ENCODE measurements at places on chromosomes 12 and 14.

DNA sequence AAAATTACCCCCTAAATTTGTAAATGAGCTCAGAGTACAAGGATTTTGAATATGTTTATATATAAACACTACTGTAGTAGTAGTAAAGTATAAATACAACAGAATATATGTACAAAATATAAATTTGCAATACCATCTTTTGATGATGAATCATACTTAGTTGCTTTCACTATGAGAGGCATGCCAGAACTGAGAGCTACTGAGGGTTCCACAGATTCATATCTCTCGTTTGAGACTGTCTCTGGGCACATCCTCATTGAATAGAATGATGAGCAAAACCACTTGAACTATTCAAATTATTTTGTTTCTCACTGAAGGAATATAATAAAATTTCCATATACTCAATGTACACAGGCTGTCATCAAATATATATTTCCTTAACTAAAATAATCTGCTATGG is 417.6 kb downstream of the NAV3 start:
- DNase-seq, result no peak

DNA sequence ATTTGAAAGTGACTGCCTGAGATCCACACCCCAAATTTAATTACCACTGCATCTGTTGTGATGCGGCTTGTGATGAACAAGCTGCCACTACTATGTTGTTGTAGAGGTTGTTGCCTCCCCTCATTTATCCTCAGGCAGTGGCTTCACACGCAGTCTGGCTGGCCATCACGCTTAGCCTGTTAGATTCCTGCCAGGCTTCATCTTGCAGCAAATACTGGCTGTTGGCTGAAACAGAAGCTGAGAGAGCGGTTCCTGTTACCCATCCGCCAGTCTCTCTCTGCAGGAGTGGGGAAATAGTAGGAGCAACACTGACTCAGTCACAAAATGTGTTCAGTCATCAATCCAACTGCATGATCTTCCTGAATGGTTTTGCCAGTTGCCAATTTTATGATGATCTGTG is 934.4 kb downstream of the FLRT2 start:
- DNase-seq, result no peak

GRCh38 chr14:36647824-36648753 is 13.6 kb upstream of the PAX9 start:
- no peak for DNase-seq

GRCh38 chr14:76784881-76785280 is 23.6 kb downstream of the VASH1 start:
- DNase-seq, result peak; percentile 71

GRCh38 chr14:65927931-65928356 is 515.4 kb downstream of the FUT8 start:
- peak; percentile 95 for DNase-seq

- DNase-seq, result no peak
Observed at GRCh38 chr12:55258303-55258702, 13.9 kb downstream of the OR6C74 start.

- DNase-seq, result no peak
Observed at GRCh38 chr12:11706509-11707379, 57.3 kb downstream of the ETV6 start.

- no peak for DNase-seq
Observed at GRCh38 chr14:58712357-58712756, 74.6 kb downstream of the DACT1 start.

Data from CD4-positive, alpha-beta T cell treated with Interleukin-2 at 100 ng/mL for 4 hours (primary cell).